CD4-positive, alpha-beta T cell treated with Interleukin-15 for 4 hours (primary cell): ENCODE measurements at places on chromosomes 7 and 10.

- no peak for DNase-seq
Observed at GRCh38 chr10:75195035-75195763, 15.4 kb upstream of the VDAC2 start.

DNA sequence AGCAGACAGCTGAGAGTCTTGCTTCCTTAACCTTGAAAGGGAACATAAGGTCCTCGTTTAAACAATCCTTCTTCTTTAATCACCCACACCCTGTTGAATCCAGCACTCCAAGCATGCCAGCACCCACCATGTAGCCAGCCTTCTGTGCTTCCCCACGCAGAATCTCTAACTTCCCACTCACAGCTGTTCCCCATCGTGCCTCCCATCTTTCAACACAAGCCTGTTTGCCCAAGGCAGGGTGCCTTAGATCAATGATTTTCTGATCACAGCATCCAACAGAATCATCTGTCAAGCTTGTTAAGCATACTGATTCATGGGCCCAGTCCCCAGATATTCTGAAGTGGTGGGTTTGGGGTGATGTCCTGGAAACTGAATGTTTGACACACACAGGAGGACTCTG is 530.8 kb downstream of the SH2D4B start:
- DNase-seq = no peak

- no peak for DNase-seq
Observed at GRCh38 chr7:92766461-92767003, 69.8 kb downstream of the CDK6 start.

GRCh38 chr7:36760856-36761762 is 36.8 kb upstream of the AOAH start:
- DNase-seq = no peak

- DNase-seq = no peak
Observed at GRCh38 chr10:93165367-93165766, 91.7 kb downstream of the CYP26A1 start.

DNA sequence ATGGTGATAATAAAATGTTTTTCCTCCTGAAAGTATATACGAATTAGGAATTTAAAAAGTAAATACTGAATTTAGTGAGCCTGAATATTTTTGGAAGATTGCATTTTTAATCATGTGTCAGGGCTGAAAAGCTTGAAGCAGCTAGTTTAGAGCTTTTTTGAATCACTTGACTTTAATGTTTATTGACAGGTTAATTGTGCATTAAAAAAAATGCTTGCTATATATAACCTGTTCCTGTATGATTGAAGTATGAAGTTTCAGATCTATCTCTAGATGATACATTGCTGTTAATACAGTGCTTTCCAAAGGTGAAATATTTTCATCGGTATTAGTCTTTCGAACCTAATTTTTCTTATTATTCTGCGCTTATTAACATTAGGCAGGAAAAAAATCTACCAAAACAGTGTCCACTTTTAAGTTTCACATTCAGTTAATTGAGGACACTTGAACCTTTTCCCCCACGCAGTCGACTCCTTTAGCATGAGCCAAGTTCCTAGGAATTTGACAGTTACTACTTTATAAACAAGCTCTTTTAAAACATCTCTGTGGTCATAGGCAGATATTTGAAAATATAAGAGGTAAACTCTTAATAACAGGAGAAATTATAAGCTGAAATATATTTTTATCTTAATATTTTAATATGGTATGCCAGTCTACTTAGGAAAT is 187.1 kb downstream of the MLLT10 start:
- DNase-seq = no peak

DNA sequence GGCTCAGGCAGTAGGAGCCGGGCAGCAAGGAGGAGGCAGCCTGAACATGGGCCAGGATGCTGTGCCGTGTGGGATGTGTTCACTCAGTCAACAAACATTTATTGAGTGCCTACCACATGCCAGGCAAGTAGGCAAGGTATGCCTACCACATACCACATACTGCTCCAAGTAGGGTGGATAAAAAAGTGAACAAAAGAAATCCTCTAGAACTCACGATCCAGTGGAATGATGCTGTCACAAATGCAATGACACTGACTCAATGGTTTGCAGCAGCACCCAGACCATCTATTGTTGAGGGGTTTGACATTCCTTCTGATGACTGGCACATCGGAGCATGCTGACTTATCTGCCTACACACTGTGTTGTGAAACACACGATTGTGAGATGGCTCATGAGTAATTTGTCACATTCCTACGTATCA is 413.5 kb downstream of the NRG3 start:
- no peak for DNase-seq

GRCh38 chr7:33192695-33193291 is 63.4 kb downstream of the BBS9 start:
- no peak for DNase-seq

DNA sequence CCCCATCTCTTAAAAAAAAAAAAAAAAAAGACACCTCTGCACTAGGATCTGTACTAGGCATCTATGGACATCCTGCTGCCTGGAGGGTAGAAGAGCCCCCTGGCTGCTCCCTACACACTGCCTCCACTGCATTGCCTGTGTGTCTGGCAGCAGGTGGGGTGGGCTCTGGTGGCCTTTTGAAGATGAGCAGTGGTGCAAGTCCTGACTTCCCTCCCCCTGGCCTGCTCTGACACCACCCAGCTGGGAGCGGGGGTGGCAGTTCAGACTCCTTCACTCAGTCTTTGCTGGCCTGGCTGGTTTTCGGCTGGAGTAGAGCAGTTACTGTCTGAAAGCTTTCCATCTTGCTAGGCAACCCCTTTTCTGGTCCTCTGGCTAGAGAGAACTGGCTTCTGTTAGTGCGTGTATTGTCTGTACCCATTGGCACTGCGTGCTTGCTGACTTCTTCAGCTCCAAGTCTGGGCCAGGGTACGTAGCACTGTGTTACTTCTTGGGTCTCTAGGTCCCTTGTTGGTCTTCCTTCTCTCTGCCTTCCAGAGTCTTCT is 17.6 kb downstream of the C10orf62 start:
- no peak for DNase-seq

DNA sequence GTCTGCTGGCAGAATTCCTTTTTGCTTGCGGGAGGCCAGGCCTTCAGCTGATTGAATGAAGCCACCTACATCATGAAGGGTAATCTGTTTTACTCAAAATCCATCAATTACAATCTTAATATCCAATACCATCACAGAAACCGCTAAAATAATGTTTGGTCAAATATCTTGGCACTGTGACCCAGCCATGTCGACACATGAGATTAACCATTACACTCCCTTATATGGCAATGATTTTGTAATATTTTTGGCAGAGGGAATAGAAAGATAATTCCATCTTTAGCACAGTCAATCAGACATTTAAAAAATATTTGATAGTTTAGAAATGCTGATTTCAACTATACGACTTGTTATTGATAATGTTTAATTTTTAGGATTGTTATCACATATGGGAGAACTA is 36.5 kb upstream of the SLC39A12 start:
- DNase-seq = no peak

- DNase-seq = no peak
Observed at GRCh38 chr7:32513210-32513609, 17.9 kb downstream of the AVL9 start.

- no peak for DNase-seq
Observed at GRCh38 chr7:129013048-129013724, 41.7 kb downstream of the TNPO3 start.

- DNase-seq = no peak
Observed at GRCh38 chr10:132540456-132540855, 2.9 kb downstream of the INPP5A start.

- DNase-seq = no peak
Observed at GRCh38 chr10:133384071-133384470, 5.0 kb downstream of the PAOX start.

DNA sequence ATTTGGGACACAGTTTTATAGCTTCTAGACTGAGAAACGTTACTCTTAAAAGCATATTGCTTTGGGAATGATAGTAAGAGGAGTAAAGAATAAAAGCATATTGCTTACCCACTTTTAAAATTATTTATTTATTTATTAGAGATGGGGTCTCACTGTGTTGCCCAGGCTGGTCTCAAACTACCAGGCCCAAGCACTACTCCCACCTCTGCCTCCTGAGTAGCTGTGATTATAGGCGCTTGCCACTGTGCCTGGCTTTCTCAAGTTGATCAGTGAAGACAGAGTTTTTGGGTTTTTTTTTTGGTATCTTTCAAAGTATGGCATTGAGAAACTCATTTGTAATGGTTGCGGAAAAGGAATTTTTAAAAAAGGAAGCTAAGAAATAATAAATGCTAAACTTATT is 68.0 kb downstream of the AHCYL2 start:
- DNase-seq = no peak

- DNase-seq = no peak
Observed at GRCh38 chr7:75995996-75996395, 1.6 kb upstream of the TMEM120A start.

GRCh38 chr7:135620980-135621850 is 41.1 kb upstream of the STMP1 start:
- peak; percentile 48 for DNase-seq

- peak; percentile 50 for DNase-seq
Observed at GRCh38 chr10:119139464-119140067, 25.9 kb downstream of the SFXN4 start.

- no peak for DNase-seq
Observed at GRCh38 chr10:71835671-71836595, 15.1 kb downstream of the PSAP start.

GRCh38 chr7:101898106-101898505 is 80.7 kb downstream of the CUX1 start:
- DNase-seq = no peak

- DNase-seq = no peak
Observed at GRCh38 chr7:101134399-101134980, 7.6 kb downstream of the SERPINE1 start.

DNA sequence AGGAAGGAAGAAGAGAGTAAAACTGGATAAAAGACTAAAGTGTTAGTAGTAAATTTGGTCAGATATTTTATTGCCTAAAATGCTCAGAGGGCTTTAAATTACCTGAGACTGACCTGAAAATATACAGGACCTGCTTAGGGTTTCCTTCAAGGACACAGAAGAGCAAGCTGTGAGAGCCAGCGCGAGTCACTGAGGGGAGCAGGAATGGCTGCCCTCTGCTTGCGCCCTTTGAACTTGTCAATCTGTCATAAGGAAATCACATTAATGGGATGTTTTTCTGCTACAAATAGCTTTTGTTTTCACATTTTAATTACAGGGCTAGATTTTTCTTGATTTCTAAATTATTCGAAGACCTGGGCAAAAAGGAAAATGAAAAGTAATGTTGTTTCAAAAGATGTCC is 26.9 kb downstream of the DNAJB9 start:
- no peak for DNase-seq

DNA sequence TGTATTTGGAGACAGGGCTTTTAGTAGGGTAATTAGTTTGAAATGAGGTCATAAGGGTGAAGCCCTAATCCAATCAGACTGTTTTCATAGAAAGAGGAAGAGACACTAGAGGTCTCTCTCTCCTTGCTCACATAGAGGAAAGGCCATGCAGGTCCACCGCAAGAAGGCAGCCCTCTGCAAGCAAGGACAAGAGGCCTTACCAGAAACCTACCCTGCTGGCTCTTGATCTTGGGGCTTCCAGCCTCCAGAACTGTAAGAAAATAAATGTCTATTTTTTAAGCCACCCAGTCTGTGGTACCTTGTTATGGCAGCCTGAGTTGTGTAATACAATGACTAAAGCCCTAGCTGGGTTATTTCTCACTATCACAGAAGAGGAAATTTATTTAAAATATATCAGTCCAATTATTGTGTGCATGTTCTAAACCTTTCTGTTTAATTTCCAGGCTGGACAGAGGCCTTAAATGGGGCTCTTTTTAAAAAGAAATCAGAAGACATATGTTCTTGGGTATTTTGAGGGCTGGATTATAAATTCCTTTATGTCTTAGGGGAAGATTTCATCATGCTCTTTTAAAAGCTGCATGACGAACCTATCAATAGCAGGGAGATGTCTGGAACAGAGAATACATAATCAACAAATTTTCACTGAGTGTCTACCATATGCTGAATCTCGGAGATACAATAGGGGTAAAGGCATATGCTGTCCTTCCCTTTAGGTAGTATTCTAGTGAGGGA is 12.9 kb upstream of the TMEM26 start:
- no peak for DNase-seq

DNA sequence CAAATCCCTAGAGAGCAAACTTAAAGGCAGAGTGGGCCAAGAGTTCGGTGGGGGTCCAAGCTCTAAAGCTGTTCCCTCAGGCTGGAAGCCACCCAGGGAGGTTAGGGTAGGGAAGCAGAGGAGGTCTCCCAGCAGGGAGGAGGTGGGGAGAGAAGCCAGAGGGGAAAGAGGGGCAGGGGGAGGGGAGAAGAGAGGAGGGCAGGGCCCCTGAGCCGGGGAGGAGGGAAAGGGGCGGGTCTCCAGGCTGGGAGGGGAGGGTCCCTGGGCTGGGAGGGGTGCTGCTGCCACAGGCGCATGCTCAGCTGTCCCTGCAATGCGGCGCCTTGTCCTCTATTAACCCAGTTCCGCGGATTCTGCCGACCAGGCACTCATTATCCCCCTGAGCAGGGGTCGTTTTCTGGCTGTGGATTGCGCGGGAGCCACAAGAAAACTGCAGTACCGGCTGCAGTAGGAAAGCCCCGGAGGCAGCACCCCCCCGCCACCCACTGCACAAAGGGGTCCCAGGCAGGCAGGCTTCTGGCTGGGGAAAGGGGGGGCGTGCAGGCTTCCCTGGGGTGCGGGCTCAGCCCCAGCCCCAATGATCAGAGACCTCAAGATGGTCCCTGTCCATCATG is 49.3 kb downstream of the CAMK2B start:
- no peak for DNase-seq

- no peak for DNase-seq
Observed at GRCh38 chr7:77735457-77735856, 39.2 kb downstream of the RSBN1L start.

GRCh38 chr7:36583318-36583717 is 141.0 kb downstream of the AOAH start:
- DNase-seq = no peak

DNA sequence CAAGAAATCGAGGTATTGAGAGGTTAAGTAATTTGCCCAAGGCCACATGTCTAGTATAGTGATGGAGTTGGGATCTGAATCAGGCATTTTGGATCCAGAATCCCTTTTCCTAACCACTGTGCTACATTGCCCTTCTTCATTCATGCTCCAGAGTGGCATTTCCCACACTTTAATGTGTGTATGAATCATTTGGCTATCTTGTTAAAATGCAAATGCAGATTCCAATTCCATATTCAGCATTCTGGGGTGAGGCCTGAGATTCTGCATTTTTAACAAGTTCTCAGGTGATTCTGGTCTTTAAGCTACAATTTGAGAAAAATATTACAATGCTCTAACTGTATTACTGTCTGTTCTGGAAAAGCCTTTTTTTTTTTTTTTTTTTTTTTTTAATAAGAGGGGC is 631.3 kb downstream of the PHTF2 start:
- no peak for DNase-seq

GRCh38 chr10:75860009-75860408 is 428.6 kb downstream of the LRMDA start:
- DNase-seq = no peak
